ENCODE measurements at places on chromosomes 5 and 9. TPM values are rescaled to one million over a fixed set of nuclear protein-coding genes. Genes with fewer than 3 reads are reported as not detected.

Gene SOHLH1
- 0.24 TPM for total RNA-seq

Gene PRDM9
- 0.05 TPM for total RNA-seq

Gene CTNNAL1
- total RNA-seq, result 14.0 TPM

Gene STING1
- 0.64 TPM for total RNA-seq

Gene OLFML2A
- 0.73 TPM for total RNA-seq

Gene RPS23
- total RNA-seq, result 4,436 TPM

Gene PCDHGB5
- 0.68 TPM for total RNA-seq

Gene GRM6
- total RNA-seq, result 1.2 TPM

Gene NR4A3
- total RNA-seq, result 23.1 TPM

Gene HAVCR2
- total RNA-seq, result 0.62 TPM

Gene QRFP
- total RNA-seq, result 0.56 TPM

Gene TRIM7
- total RNA-seq, result 0.94 TPM

Gene INSYN2B
- total RNA-seq, result 0.31 TPM

Gene MEIKIN
- not detected for total RNA-seq

Gene WDR38
- 1.0 TPM for total RNA-seq

Gene C9orf50
- total RNA-seq, result not detected

Gene MARCHF3
- total RNA-seq, result 7.6 TPM

Gene OR1B1
- not detected for total RNA-seq

Gene ALDH7A1
- 26.7 TPM for total RNA-seq

Gene STC2
- 23.4 TPM for total RNA-seq

Gene BNC2
- 6.2 TPM for total RNA-seq

Gene IL3
- total RNA-seq, result 0.38 TPM

Gene PCDHA8
- total RNA-seq, result 0.31 TPM

Gene PRRX2
- total RNA-seq, result not detected

Gene IL9
- total RNA-seq, result not detected

Gene NDUFB6
- total RNA-seq, result 60.8 TPM
